ENCODE measurements at places on chromosomes 11 and 22.

DNA sequence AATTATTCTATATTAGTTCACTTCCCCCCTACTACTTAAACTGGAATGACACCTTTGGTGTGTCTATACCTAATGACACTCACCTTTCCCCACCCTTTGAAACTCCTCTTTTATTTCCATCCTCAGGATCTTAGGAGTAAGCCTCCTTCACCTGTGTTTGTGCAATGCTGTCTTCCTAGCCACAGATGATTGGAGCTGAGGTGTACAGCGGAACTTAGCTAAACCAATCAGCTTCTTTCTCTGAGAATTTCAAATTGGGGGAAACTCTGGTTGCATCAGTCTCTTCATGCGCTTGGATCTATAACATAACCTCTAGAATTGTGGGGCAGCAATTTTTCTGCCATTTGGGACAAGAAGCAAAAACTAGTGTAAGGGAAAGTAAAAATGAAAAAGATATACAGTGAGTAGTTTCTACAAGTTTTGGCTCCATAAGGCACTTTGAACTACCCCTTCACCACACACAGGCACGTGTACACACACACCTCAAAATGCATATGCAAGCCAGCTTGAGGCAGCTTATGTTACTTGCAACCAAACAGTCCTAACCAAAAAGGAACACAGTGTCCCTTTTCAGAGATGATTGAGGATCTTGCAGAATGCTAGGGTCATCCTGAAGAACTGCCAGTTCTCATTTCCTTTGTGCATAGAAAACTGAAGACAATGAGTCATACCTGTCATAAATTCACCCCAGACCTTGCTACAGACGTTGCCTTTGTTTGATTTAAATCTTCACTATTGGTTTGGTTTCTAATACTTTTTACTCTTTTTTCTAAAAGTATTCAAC is 36.0 kb upstream of the LDLRAD3 start:
- no peak for DNase-seq

- DNase-seq, result no peak
These were observed 21.2 kb downstream of the DAGLA start for GRCh38 chr11:61701242-61701886.

DNA sequence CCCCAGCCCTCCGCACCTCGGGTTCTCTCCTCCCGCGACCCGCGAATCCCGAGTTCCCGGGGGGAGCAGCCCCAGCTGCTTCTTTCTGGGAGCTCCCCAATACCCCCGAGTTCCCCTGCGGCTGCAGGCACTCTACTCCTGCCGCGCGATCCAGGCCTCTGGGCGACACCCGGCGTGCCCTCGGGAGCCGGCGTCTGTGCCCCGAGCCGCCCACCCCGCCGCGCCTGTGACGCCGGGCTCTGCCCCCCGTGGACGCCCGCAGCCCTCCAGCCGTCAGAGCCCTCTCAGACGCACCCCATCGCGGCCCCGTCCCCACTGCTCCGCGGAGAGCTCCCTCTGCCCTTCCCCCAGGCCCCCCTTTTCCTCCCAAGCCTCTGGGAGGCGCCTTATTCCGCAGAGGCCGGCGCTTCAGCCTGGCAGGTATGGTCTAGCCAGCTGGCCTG is 422 bp downstream of the GLB1L2 start:
- DNase-seq, result peak; percentile 43

DNA sequence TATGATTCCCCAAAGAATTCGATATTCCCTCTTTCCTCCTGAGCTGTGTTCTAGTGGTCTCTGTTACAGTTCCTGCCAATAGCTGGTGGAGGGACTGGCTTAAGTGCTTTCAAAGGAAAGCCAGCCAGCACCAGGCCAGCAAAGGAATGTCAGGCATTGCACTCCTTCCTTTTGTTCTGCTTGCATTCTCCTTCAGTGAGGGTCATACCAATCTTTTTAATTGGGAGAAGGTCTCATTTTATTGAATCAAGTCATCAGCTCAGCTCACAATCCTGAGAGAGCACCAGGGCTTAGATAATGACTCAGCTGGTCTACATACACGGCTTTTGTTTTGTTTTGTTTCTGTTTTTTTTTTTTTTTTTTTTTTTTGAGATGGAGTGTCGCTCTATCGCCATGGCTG is 222.9 kb downstream of the NAV2 start:
- DNase-seq, result no peak
